ENCODE measurements at places on chromosomes 2 and 18.

DNA sequence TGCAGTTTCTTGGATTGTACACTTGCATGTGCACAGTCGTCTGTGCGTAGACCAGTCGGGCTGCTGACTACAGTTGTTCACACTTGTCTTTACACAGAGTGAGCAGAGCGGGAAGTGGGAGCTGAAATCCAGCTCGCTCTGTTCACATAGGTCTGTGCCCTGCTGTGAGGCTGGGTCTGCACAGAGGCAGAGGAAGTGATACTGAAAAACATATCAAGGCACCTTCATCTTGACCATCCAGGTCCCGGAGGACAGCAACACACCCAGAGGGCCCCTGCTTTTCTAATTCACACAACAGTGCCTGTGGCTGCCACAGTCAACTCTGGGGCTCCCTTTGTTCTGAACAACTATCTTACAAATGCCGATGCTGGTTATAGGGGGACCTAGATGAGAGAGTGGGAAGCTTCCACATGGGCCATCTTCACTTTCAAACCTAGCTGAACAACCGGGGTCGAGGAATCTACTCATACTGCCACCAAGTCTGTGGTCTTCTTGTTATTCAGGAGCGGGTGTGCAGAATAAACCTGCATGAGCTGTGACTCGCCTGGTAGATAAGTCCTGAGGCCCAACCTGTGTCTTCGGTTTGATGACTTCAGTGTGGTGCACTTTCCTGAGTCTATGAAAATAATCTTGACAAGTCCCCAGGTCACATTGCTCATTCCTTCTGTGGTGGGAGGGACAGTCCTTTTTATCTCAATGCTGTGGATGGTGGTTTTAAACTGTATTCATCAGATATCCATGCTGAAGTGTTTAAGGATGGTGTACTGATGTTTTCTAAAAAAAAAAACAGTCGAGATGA, 3.5 kb upstream of the ADNP2 start:
- DNase-seq = no peak

DNA sequence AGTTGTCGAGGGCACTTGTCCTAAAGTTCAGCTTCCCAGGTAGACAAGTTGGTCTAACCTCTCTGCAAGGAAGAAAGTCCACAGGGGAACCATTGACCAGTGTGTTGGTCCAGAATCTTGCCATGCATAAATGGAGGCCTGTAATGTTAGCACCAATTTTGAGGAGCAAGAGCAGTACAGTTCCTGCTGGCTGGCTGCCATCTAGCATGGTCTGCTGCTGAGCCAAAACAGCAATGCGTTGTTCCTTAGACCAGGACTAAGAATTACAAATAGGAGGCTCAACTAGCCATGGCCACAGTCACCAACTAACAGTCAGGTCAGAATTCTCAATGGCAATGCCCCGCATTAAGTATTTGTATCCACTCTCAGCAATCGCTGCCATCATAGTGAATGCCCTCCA, 72.8 kb upstream of the WIPF1 start:
- no peak for DNase-seq

DNA sequence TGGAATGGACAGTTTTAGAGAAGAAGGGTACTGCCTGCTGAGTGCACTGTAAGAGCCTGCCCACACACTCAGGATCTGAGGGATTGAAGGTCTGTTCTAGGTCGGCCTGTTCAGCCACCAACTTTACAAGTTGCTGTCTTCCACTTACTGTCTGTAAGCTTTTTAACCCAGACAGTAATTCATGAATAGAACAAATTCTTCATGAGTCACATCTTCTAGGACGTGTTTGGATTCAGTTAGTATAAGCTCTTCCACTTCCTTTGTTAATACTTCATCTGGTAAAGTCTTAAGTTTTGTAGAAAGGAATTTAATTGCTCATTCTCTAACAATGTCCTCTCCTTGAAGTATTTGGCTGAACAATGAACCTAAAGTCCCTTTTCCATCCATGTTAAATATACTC, 74.6 kb downstream of the PDE11A start:
- DNase-seq = no peak

- DNase-seq = no peak
Observed at GRCh38 chr2:176151442-176152287, at the start of gene HOXD4. Gene HOXD4 (plus strand): TSS chr2:176151550. CDS start chr2:176151634, 84 bp downstream.

- no peak for DNase-seq
Observed at GRCh38 chr2:127576433-127577207, 41.1 kb downstream of the MYO7B start.

DNA sequence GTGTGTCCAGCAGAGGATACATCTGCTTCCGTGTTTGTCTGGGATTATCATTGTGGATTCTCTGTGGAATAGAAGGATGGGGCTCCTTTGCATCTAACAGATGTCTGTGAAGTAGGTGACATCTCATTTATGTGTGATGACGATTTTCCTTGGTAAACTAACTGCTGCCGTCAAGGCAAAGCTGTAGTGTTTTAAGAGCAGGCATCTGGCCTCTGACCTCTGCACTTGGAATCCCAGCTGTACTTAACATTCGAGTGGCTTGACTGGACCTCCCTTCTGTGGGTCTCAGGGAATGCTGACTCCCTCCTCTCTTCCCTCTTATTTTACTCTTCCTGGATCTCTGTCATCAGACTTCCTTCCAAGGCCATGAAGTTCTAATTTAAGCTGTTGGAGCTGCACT, 56.4 kb downstream of the DCDC2C start:
- DNase-seq = no peak

DNA sequence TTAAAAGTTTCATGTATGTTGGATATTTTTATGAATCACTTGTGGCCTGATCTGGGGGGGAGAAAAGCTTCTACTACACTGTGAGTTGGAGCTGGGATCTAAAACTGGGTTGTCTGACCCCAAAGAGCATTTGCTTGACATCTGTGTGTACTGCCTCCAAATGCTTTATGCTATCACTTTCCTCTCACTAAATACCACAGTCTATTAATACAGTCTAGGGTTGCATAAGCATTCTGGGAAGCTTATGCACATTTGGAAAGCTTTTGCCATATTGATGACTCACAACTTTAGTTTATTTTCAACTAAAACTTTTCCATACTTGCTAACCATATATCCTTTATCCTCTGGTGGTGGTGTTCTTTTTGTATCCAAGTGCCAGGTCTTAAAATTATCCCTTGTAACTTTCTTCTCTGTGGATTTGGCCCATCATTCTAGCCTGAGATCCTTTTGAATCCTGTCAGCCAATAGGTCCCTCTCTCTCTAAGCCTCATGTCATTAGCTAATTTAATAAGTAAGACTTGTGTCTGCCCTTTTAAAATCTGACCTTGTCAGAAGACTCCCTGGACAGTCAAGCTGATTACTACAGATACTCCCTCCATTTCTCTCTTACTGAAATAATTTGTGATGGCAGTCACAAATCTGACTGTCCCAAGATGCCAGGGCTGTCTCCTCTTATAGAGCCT, 72.7 kb downstream of the NXPH2 start:
- DNase-seq = no peak

DNA sequence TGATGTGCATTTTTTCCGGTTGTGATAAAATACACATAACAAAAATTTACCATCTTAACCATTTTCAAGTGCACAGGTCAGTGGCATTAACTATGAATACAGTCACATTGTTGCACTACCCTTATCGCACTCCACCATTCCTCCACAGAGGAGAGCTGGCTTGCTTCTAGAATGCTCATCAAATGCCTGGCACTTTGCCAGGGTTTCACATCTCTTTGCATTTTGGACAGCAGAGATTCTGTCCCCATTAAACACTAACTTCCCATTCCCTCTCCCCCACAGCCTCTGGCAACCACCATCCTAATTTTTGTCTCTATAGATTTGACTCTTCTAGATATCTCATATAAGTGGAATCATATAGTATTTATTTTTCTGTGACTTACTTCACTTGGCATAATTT, 165.0 kb downstream of the ASB1 start:
- DNase-seq = no peak

DNA sequence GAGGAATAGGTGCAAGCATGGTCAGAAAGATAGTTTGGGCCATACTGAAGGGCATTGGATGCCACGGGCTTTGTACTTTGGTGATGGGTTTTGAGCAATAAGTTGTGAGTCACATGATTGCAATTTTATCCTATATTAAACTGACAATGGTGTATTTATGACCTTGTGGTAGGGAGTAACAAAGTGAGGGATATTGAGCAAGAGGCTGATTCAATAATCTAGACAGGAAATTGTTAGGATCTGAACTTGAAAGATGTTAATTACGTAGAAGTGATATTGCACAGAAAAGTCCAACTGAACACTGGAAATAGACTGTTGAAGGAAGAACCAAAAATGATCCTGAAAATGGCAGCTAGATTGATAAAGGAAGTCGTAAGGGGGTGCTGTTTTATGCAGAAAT, 46.6 kb upstream of the TCF4 start:
- no peak for DNase-seq

- no peak for DNase-seq
Observed at GRCh38 chr2:71499691-71500090, 46.3 kb downstream of the DYSF start.

GRCh38 chr18:74337155-74337911, 21.7 kb downstream of the C18orf63 start:
- DNase-seq = no peak

DNA sequence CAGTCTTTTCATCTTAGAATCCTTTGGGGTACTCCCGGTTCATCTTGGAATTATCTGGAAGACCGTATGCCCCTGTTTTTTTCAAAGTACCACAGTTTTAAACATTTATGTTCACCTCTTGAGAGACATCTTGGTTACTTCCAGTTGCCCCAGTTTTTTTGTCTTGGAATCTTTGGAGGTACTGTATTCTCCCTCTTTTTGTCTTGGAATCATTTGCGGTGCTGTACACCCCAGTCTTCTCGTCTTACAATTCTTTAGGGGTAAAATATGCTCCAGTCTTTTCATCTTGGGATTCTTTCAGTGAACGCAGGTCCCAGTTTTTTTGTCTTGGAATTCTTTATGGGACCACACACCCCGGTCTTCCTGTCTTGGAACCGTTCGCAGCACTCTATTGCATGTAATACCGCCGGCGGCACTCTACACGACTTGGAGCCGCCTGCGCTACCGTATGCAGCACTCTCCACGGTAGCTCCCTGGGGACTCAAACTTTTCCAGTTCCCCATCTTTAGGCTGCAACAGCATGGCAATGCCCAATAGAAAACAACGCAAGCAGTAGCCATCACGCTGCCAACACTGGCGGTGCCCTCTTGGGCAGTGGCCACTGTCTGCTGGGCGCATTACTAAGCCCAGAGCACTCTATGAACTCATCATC, 21.2 kb upstream of the ZDBF2 start:
- DNase-seq = no peak

Measured in T-helper 2 cell (primary cell).